ENCODE measurements at places on chromosomes 11 and 22.

GRCh38 chr22:42091455-42091782, 847 bp upstream of the NDUFA6 start:
- no peak for DNase-seq

- DNase-seq = no peak
Observed at GRCh38 chr11:112615891-112616290, 345.3 kb upstream of the NCAM1 start.

DNA sequence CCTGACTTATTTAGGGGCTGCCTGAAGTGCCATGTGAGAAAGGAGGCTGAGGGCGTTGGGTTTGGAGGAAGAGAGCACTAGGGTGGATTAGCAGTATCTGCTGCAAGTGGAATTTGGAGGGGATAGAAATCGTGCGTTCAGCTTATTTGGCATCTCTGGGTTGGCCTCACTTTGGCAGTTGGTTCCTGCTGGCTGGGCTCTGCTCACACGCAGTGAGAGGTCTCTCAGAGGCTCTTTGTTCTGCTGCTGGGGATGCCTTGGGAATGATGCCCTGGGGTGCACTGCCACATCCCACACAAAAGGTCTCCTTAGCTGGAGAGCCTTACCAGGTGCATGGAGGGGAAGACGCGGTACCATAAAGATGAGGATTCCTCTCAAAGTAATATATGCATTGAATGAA, 17.7 kb upstream of the MICAL2 start:
- DNase-seq = no peak

DNA sequence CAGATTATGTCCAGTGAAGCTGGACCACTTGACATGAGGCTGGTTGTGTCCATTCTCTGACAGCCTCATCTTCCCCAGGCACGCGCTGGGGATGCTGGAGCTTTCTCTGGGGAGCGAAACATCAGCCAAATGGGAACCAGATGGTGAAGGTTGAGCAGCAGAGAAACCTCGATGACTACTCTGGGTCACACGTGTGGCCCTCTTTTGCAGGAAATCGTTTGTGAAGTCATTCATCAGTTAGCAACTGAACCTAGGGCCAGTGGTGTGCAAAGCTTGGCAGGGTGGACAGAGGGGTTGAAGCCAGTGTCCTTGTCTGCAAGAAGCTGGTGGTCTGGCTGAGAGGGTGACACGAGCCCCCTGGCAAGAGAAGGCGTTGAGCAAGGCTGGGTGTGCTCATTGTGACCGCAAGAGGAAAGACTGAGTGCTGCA, 109.8 kb downstream of the ZBTB16 start:
- DNase-seq = no peak

DNA sequence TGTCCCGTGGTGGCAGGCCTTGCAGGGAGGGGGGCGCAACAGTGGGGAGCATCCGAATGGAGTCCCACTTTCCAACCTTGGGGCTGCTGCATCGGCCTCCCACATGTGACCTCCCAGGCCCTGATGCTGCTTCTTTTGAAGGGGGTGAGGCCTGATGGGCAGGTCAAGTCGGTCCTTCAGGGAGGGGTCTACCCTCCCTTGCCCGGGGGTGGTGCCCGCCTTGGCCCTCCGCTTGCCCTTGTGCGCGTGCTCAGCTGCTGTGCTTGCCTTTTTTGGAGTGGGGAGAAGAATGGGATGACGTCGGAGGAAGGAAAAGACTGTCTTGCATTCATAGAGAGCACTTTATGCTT, 66.9 kb downstream of the PRDM11 start:
- DNase-seq = no peak

DNA sequence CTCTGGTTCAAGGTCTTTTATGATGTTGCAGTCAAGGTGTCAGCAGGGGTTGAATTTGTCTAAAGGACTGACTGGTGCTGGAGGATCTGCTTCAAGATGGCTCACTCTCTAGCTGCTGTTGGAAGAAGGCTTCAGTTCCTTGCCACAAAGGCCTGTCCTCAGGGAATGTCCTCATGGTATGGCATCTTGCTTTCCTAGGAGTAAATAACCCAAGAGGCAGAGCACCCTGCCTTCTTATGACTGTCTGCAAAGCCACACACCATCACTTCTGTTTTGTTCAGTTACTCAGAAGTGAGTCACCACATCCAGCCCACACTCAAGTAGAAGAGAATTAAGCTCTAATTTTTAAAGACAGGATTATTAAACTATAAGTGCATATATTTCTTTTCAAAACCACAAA, 45.2 kb downstream of the PLAAT5 start:
- no peak for DNase-seq

All from substantia nigra (tissue), 51 donors.